ENCODE measurements at places on chromosomes 2 and 18.

- no peak for DNase-seq
Measured at GRCh38 chr18:35716169-35716831, 134.8 kb downstream of the GALNT1 start.

GRCh38 chr2:11141319-11141718 is 13.9 kb upstream of the SLC66A3 start:
- no peak for DNase-seq

GRCh38 chr2:197306696-197307040 is 3.9 kb downstream of the ANKRD44 start:
- no peak for DNase-seq

DNA sequence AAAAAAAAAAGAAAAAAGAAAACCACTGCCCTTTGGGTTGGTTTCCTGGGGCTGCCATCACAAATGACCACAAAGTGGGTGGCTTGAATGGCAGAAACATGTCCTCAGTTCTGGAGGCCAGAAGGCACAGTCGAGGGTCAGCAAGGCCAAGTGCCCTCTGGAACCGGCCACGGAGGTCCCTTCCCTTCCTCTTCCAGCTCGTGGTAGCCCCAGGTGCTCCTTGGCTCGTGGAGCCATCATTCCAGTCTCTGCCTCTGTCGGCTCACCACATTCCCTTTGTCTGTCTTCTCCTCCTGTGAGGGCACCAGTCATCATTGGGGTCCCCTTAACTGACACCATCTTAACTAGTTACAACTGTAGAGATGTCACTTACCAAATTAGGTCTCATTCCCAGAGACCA is 8.5 kb upstream of the NFATC1 start:
- DNase-seq: no peak

GRCh38 chr2:9415516-9416169 is 7.7 kb downstream of the ITGB1BP1 start:
- DNase-seq: no peak

DNA sequence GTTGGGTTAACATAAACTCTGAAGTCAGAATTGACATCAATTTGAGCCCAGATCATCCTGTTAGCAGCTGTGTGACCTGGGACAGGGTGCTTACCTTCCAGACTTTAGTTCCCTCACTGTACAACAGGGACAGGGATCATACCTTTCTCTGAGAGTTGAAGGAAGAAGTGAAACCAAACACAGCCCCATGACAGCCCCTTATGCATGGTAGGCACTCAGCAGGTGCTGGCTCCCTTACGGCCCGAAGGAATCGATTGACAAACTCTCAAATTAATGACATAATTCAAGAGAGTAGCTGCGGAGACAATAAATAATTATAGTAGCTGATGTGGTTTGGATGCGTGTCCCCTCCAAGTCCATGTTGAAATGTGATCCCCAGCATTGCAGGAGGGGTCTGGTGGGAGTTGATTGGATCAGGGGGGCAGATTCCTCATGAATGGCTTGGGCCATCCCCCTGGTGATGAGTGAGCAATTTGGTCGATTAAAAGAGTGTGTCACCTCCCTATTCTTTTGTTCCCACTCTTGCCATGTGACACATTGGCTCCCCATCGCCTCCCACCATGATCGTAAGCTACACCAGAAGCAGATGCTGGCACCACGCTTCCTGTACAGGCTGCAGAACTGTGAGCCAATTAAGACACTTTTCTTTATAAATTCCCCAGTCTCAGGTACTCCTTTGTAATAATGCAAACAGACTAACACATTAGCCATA is 72.4 kb downstream of the ODC1 start:
- no peak for DNase-seq

- DNase-seq: peak; percentile 72
Measured at GRCh38 chr2:237744613-237745249, 53.8 kb upstream of the RBM44 start.

GRCh38 chr18:34495506-34495905 is 214.6 kb upstream of the DTNA start:
- DNase-seq: no peak

- DNase-seq: no peak
Measured at GRCh38 chr18:77066689-77067088, 65.9 kb downstream of the MBP start.

DNA sequence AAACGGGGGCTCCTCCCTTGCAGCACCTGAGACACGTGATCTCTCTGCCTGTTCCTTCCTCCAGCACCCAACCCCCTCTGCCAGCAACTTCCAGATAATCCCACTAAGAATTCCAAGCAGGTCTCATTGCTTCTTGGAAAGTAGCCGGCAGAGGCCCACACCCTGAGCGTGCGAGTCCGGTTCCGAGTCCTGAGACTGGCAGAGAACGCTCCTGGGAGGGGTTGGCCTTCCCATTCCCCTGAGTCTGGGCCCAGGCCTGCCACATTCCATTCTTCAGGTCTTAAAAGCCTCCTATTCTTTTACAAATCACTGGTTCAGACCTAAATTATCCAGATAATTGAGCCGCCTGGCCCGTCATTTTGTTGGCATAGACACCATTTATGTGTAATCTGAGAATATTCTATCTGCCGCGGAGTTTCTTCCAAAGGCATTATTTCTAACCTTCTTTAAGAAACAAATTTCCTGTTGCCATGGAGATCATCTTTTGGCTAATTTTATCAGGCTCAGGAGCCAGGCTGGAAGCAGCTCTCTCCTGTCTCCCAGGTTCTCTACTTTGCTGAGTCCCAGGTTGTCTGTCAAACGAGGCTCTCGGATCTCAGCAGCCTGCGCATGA is 165.4 kb downstream of the MYCN start:
- no peak for DNase-seq

DNA sequence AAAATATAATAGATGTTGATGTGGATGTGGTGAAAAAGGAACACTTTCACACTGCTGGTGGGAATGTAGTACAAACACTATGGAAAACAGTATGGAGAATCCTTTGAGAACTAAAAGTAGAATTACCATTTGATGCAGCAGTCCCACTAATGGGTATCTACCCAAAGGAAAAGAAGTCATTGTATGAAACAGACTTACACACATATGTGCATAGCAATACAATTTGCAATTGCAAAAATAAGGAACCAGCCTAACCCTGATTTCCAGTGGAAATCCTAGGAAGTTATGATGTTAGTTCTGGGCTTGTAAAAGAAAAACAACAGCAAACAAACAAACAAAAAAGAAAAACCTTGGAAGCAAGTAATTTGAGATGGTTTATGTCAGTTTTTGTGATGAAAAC is 28.6 kb upstream of the CLASP1 start:
- no peak for DNase-seq

- no peak for DNase-seq
Measured at GRCh38 chr2:6841537-6842287, 24.0 kb downstream of the CMPK2 start.

DNA sequence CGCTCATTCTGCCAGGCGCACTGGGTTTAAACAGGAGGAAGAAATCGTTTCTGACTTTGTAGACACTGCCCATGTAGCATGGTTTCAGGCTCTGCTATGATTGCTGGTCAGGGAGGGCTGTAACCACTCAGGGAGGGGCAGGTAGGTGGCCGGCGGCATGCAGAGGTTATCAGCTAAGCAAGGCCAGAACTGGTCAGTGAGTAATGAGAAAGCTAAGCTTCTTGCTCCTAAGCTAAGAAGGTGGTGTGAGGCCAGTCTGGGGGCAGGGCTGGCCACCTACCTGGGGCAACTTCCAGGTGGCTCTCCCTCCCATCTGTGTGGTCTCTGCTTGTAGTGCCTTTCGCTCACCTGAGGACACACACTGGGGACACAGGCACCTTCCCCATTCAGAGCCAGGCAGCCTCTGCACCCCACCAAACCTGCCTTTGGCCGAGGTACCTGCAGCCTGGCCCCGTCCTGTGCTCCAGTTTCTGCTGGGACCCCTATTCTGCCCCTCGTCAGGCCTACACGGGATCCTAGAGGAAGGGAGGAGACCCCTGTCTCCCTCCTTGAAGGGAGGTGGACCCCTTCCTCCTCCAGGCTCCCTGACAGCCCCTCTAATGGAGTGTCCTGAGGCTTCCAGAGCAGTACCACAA is 195.9 kb downstream of the SEPTIN10 start:
- no peak for DNase-seq

GRCh38 chr2:98556344-98557033 is 51.8 kb downstream of the COA5 start:
- DNase-seq: no peak

- no peak for DNase-seq
Measured at GRCh38 chr2:203909261-203909967, 27.1 kb upstream of the ICOS start.

DNA sequence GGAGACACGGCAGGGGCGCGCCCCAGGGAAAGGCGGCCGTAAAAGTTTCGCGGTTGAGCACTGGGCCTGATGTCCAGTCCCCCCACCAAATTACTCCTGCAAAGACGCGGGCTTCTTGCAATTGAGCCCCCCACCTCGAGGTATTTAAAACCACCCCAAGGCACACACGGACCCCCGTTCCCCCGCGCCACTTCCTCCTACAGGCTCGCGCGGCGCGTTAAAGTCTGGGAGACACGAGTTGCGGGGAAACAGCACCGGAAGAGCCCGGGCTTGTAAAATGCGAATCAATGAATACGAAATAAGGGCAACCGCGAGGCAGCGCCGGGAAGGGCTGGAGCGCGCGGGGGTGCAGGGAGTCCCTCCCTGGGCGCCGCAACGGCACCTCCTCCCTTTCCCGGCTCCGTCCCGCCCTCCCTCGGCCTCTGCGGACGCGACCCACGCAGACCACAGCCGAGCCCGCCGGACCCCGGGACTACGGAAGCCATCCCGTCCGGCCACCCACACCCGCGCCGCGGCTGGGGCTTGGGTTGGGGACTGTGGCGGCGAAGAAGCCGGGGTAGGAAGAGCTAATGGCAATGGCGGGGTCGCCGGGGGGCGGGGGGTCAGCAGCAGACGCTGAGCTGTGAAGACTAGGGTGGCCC is 918 bp upstream of the NETO1 start:
- no peak for DNase-seq

- no peak for DNase-seq
Measured at GRCh38 chr2:177894546-177894945, 178.0 kb downstream of the PDE11A start.

Measured in T follicular helper cell (primary cell).